Karpas-422 (cell line): ENCODE measurements at places on chromosomes 2 and 18.

- no peak for DNase-seq
Observed at GRCh38 chr2:225379856-225380255, 19.7 kb upstream of the NYAP2 start.

DNA sequence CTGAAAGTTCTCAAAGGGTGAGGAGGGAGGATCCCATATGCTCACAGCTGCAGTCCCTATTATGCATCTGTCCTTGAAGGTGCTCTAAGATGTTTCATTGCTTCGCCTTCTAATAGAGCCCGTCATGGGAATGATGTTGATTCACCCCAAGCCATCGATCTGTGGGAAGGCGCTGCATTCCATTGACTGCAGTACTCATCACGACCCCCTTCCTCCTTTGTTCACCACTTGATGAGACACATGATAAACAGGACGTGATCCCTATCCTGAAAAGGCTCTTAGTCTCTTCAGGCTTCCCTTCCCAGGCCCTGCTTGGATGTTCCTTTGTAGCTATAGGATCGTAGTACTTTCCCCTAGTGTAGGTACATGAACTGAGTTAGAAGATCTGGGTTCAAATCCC is 181.8 kb downstream of the AGPS start:
- DNase-seq: no peak

GRCh38 chr2:74252862-74253261 is 54.4 kb downstream of the MTHFD2 start:
- DNase-seq: no peak

- DNase-seq: no peak
Observed at GRCh38 chr2:168613551-168613950, 157.5 kb downstream of the CERS6 start.

DNA sequence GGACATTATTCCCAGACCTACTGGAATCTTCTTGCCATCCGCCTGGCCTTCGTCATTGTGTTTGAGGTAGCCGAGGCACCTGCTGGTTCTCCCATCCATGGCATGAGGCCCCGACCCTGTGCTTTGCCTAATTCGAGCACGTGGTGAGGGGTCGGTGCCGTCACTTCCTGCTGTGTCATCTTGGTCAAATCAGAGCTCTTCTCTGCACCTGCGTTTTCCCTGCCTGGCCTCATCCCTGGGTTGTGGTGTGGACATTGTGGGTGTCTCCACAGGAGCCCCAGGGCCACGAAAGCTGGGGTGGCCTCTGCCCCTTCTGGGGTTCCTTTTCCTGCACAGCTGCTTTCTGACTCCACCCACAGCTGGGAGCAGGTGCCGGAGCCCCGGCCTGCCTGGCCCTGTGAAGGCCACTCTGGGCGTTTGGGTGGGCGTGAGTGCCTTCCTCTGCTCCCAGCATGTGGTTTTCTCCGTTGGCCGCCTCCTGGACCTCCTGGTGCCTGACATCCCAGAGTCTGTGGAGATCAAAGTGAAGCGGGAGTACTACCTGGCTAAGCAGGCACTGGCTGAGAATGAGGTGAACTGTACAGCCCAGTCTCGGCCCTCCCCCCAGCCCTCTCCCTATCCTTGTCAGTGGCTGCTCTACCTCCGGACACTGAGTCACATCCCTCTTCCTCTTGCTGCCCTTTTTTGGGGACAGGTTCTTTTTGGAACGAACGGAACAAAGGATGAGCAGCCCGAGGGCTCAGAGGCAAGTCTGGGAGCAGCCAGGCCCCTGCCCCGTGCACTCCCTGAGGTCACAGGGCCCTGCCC is 34.9 kb downstream of the ANO7 start:
- DNase-seq: no peak

- peak; percentile 88 for DNase-seq
Observed at GRCh38 chr2:199459286-199460100, 1.8 kb upstream of the SATB2 start.

GRCh38 chr2:174383796-174384195 is 11.7 kb upstream of the SCRN3 start:
- DNase-seq: peak; percentile 48

GRCh38 chr2:65605743-65606058 is 173.3 kb upstream of the SPRED2 start:
- no peak for DNase-seq

- no peak for DNase-seq
Observed at GRCh38 chr2:104945866-104946265, 92.0 kb downstream of the POU3F3 start.

- DNase-seq: no peak
Observed at GRCh38 chr2:69972822-69973221, 11.4 kb upstream of the ASPRV1 start.

- peak; percentile 17 for DNase-seq
Observed at GRCh38 chr2:232162187-232162586, 200.7 kb downstream of the DIS3L2 start.

GRCh38 chr18:53682796-53683195 is 541.7 kb downstream of the MBD2 start:
- no peak for DNase-seq
